DND-41 (cell line): ENCODE measurements at places on chromosomes 5 and 9.

- no peak for DNase-seq
Measured at GRCh38 chr9:8168916-8169438, 369.4 kb upstream of the DMAC1 start.

- DNase-seq: no peak
Measured at GRCh38 chr5:74268297-74268696, 372.2 kb downstream of the ENC1 start.

GRCh38 chr9:109171926-109172325 is 4.9 kb upstream of the FRRS1L start:
- DNase-seq: no peak

DNA sequence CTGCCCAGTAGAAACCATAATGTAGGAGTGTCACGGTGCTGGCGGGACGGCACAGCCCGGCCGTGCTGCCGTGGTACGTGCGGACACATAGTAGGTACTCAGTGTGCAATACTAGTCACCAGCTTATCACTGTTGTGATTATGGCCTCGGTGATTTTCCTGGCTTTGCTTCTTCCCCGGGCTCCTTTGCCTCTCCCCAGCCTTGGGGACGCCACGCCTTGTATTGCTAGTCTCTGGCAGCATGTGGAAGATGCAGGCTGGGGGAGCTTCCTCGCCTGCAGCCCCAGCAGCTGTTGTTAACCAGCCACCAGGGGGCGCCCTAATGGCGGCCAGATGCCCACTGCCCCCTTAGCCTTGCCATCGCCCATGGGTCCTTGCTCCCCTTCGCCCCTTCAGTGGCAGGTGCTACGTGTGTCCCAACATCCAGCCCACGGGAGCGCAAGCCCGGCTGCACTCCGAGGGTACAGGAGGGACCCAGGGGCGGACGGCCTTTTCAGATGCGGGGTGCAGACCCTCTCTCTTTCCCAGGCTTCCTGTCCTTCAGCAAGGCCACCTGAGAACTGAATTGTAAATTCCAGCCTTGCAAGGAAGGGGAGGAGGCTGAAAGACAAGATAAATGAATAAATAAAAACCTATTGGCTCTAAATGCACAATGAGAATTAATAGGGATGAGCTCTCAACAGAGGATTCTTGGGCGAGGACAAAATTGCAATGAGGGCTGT is 8.0 kb downstream of the NTNG2 start:
- peak; percentile 50 for DNase-seq

- DNase-seq: no peak
Measured at GRCh38 chr5:151239237-151239861, 13.6 kb upstream of the GM2A start.

DNA sequence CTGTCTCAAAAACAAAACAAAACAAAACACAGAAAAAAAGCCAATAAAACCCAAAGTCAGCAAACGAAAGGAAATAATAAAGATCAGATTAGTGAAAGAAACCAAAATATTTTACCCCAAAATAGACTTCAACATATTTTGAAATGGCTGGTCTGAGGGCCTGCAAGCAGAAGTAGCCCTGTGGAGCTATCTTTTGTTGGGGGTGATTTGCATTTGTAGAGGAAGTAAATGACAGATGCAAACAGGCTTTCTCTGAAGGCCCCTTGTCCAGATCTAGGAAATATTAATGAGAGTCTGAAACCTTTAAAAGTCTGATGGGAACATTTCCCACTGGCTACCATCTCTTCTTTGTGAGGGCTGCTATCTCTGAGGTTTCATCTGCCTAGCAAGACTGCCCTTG is 74.0 kb downstream of the GCNT4 start:
- no peak for DNase-seq

GRCh38 chr9:126959336-126959735 is 44.8 kb downstream of the RALGPS1 start:
- DNase-seq: no peak

GRCh38 chr9:94622087-94622800 is 17.1 kb downstream of the FBP1 start:
- peak; percentile 18 for DNase-seq

DNA sequence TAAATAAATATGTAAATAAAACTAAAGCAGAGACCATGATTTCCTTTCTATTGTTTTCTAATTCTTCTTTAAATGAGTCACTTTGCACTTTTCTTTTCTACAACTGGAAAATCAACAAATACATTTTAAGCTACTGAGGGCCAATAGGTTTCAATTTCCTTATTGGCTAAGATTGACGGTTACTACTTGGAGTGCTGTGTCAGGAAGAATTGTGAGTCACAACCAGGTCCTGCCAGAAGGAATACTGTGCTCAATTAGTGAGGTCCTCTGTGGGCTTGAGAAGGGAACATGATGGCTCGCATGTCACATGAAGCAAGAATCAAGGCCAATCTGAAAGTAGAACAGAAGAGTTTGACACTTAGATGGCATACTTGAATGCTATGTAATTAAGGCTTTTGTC is 110.8 kb downstream of the HMHB1 start:
- no peak for DNase-seq

GRCh38 chr5:67195406-67196275 is 958 bp downstream of the CD180 start:
- DNase-seq: no peak

GRCh38 chr9:113599646-113600022 is 136.1 kb downstream of the RGS3 start:
- DNase-seq: no peak

GRCh38 chr9:133597316-133597957 is 11.8 kb downstream of the FAM163B start:
- DNase-seq: no peak

GRCh38 chr5:172002310-172002709 is 4.1 kb downstream of the FBXW11 start:
- DNase-seq: no peak

DNA sequence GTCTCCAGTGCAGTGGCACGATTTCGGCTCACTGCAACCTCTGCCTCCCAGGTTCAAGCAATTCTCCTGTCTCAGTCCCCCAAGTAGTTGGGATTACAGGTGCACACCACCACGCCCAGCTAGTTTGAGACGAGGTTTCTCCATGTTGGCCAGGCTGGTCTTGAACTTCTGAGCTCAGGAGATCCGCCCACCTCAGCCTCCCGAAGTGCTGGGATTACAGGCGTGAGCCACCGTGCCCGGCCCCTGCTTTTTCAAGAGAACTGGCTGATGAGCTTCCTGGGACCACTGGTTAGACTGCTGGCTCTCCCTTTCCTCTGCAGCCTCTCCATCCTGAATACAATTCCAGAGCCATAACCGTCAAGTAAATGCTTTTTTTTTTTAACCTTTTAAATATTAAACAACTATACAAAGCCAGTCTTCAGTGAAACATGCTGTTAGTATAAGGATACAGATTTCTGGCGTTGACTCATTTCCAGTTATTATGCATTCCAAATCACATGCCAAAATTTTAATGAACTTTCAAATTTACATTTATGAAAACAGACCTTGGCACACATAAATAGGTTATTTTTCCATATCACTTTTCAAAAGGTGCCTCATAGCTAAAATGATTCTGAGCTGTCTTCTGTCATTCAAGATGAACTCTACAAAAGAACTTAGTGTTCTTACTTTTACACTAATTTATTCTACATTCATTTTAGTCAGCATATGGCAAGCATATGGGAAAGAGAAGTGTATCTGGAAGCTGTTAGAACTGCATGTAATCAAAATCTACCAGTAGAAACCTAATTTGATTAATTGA is 116.0 kb downstream of the MLLT3 start:
- DNase-seq: no peak

DNA sequence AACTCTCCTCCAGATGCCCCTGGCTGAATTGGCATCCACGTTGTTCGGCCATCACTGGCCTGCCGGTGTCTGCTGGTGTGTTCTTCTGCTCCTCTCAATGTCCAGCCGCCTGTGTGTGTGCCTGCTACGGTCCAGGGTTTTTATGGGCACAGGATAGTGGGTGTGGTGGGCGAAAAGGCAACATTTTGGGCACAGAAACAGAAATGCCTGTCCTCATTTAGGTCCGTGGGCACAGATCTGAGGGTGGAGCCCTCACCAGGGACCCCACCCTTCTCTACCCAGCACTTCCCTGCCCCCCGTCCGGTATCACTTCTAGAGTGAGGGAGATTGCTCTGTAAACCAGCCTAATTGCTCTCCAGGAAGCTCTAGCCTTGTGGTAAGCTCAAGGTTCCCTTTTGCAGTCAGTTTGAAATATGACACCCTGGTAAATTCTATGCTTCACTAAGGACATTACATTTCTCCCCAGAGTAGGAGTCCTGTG is 410.1 kb downstream of the MAT2B start:
- DNase-seq: no peak

GRCh38 chr5:92353107-92354030 is 970.3 kb upstream of the ARRDC3 start:
- no peak for DNase-seq

- DNase-seq: no peak
Measured at GRCh38 chr5:112711436-112711835, 26.2 kb upstream of the APC start.

GRCh38 chr9:77793849-77794248 is 145.7 kb upstream of the GNA14 start:
- DNase-seq: no peak

- no peak for DNase-seq
Measured at GRCh38 chr5:38543074-38543473, 13.4 kb downstream of the LIFR start.

GRCh38 chr5:144036476-144036875 is 134.0 kb downstream of the YIPF5 start:
- DNase-seq: no peak

GRCh38 chr9:134891053-134891452 is 10.4 kb downstream of the FCN2 start:
- DNase-seq: no peak
